ENCODE measurements at places on chromosomes 7 and 10. TPM values are rescaled to one million over a fixed set of nuclear protein-coding genes. Genes with fewer than 3 reads are reported as not detected.
A peak's percentile ranks its signal among the peaks of the same experiment; 100 is the strongest.

DNA sequence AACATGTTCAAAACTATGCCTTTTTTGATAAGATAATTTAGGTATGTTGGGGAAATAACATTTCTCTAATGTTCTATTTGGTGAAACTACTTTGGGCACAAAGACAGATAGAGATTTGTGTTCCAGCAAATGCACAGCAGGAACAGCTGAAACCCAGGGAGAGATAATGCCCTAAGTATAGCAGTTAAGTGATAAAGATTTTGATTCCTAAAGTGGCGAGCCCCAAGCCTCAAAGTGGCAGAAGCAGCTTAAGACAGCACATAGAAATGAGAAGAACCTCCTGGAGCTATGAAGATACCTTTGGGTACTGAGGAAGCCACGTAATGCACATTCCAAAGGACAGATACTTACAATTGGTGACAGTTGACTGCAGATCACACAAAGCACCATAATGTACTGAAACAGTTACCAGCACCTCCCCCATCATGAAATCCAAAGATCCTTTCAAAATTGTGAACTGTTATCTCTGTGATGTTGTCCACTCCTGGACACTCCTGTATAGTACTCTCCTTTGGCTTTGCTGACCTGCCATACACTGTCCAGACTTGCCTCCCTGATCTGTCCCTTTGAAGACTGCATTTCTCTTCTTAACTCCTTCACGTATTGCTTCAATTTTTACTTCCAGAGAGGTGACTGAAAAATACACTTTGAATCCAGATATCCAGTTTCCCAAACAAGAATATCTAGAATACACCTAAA lies 62.9 kb downstream of the CHRM2 start:
- no peak for DNase-seq

INSYN2A gene
- not detected for total RNA-seq

TAS2R5 gene
- 1.2 TPM for total RNA-seq

DNA sequence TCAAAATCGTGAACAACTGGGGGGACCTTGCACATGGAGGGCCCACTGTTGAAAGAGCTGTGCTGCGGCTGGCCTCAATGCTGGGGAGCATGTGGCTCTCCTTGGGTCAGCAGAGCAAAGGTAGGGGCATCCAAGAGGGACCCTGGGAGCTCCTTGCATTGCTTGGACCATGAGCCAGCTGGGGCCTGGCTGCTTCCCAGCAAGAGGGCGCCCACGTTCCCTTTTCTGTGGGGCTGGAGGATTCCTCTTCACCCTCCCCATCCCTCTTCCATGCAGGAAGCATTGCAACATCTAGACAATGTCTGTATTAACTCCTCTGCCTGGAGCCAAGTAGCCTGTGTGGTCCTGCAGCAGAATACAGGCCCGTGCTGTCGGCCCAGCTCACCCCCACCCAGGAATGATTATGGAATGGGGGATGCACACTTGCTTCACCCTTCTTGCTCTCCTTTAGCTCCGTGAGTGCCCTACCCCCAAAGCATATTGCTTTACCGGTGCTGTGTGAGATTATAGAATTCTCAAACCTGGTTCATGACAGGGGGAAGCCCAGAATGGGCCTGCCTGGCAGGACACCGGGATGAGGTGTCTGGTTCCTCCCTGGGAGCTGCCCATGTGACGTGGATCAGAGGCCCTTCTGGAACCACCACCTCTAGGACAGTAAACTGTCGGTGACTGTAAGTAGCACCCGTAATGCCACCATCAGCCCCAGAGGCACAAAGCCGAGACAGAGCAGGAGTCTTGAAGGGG lies 61.9 kb downstream of the SYPL1 start:
- peak; percentile 49 for DNase-seq

SCIN gene
- total RNA-seq: 10.6 TPM

- DNase-seq: no peak
These were observed 7.5 kb downstream of the ASB4 start for GRCh38 chr7:95493247-95493646.

DNA sequence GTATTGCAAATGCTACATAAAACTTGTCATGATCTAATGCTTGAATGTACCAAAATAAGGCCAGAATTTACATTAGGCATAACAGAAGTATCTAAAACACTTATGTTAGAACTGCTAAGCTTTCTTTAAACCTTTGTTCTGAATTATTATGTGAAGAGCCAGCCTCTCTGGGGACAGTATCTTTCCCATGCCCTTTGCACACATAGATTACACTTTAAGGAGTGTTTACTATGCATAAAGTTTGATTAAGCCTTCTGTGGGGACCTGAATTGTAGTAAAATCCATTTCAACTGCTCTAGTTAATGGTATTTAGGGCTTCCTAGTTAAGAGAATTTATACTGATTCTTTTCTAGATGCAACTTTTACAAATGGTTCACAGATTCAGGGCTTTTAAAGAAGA lies 444.7 kb downstream of the IPMK start:
- no peak for DNase-seq

IFRD1 gene
- 45.8 TPM for total RNA-seq

PAPSS2 gene
- total RNA-seq: 96.4 TPM

DNA sequence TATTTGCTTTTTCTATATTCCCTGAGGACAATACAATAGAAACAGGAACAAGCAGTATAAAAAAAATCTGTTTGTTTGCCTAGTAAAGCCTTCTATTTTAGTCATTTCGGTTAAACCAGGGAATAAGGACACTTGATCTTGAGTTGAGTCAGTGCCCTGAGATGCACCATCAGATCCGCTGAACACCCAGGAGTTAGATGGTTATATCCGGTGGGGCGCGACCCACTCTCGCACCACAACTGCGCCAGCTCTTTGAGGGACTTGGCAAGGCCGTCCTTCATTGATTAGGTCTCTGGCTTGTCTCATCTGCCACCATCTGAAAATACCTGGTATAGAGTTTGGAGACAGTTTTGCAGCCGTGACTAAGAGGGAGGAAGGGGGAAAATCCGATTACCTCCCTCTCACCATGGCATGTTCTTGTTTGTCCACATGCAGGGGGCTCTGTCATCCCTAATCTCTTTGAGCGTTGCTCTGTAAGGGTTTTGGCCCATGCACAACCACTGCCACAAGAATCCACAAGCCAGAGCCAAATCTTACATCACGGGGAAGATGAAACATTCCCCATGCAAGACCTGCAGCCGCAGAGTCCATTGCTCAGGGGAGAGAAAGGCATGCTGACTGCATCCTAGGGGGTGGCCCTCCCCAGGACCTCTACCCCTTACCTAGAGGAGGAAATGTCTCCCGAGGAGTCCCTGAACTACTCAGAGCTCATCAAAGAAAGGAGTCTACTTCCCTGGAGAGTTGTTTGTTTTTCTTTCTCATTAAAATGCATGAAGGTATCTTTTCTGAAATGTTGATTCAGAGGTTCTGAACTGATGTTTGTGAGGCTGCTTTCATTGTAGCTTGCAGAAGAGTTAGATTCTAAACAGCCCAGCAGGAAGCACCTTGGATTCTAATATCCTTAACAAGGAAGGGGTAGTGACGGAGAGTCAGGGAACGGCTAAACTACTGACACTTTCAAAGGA lies 101.6 kb upstream of the FAM171A1 start:
- DNase-seq: peak; percentile 12

DNA sequence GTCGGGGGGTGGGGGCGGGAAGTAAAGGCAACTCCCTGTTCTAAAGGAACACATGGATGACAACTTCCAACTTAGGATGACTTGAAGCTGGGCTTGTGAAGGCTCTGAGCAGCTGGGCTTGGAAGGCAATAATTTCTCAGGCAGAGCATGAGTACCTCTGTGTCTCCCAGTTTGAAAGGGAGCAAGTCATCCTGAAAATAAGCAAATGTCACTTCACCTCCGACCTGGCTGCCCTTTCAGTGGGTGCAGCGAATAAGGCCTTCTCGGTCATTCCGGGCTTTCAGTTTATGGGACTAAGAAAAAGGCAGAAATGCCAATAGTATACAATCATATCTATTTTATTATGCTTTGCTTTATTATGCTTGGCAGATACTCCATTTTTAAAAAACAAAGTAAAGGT lies 15.3 kb upstream of the ADAMTS14 start:
- no peak for DNase-seq

- DNase-seq: no peak
These were observed 35.3 kb upstream of the SEMA3C start for GRCh38 chr7:80954191-80954590.

FGFR2 gene
- 135 TPM for total RNA-seq

DNA sequence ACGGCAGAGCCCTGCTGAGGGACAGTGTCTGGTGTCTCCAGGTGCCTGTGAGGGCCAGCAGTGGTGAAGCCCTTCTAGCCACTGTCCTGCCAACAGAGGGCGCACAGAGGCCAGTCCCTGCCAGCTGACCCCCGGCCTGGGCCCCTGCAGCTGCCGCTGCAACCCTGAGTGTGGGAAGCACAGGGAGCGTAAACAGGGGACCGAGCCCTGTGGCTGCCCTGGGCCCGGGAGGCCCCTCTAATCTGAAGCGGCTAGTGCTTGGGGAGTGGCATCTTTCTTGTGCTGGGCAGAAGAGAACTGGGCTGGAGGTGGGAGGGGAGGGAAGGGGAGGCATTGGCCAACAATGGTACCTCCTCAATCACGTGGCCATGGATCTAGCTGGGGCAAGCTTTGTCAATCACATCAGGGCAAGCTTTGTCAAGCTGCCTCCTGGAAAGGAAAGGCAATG lies 34.6 kb downstream of the TRIM8 start:
- peak; percentile 55 for DNase-seq

GRCh38 chr10:131224106-131224505 lies 87.4 kb downstream of the TCERG1L start:
- no peak for DNase-seq

DNA sequence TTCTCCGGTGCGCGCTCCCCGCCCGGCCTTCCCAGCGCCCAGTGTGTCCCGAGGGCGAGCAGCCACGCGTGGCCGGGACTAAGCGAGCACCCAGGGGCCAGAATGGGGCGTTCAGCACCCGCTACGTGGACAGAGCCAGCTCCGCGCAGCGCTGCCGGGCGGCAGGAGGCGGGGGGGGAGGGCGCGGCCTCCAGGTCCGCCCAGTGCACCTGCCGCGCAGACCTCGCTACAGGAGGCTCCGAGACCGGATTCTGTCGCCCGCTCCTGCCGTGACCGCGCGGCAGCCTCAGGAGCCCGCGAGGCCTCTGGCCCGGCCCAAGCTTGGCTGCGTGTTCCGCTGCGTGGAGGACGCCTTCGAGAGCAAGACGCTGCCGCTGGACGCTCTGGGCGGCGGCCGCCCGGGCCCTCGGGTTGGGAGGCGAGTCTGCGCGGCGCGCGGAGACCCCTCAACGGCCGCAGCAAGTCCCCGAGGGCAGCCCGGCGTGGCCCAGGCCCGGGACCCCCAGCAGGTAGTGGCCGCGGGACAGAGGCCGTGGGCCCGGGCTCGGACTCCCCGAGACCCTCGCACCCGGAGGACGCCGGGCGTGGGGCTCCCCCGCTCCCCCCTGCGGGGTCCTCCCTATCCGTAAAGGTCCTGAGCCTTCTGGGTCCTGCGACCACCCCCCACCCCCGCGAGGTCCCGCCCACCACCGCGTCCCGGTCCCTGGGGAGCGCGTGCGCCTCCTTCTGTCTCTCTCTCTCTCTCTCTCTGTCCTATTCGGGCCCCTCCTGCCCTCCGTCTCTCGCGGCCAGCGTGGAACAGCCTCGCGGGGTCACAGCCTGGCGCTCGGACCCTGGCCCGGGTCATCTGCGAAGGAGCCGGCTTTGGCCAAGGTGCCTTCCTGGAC lies 904 bp upstream of the DPYSL4 start:
- DNase-seq: peak; percentile 53

SPDYE18 gene
- 0.72 TPM for total RNA-seq

RBP3 gene
- not detected for total RNA-seq

- no peak for DNase-seq
These were observed 24.1 kb downstream of the OR6B1 start for GRCh38 chr7:144024213-144024612.

MMP21 gene
- 0.17 TPM for total RNA-seq

- no peak for DNase-seq
These were observed 306.1 kb downstream of the DGKB start for GRCh38 chr7:14596421-14596820.

DNA sequence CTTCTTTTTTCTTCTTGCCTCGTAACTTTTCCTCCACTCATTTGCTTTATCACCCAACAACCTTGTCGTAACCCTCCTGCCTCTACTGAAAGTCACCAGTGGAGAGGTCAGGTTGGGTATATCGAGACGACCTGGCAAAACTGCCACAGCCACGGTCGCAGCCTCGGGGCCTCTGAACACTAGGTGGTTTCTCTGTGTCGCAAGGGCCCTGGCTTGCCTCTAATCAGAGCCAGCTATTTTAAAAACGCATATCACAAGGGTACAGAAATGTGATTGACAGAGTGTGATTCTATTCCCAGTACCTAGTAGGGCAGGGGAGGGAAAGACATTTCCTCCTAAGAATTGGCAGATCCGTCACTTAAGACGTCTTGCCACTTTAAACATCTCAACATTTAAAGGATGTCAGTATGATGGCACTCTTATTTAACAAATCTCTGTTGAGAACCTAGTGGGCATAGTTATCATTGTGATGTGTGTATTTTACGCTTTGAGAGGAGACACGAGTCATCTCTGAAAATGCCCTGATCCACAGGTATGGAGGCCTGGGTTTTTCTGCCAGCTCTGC lies 197.5 kb downstream of the ARHGAP21 start:
- DNase-seq: no peak

- no peak for DNase-seq
These were observed 5.9 kb upstream of the GARIN1A start for GRCh38 chr7:128666200-128666599.

DNA sequence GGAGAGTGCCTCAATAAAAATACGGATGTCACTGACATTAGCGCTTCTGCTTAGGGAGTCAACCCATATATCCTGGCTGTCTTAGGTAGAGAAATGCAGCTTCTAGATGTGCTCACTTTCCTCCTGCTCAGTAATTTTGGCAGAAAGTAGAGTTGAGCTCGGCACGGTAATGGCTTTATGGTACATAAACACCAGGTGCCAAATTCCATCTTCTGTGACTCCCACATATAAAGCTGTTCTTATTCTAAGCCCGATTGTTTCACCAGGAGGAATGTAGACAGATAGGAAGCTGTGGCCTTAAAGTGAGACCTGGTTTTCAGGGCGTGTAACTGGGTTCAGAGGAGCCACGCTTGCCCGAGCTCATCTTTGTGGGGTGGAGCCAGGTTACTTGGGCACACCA lies 143.7 kb downstream of the CREB5 start:
- no peak for DNase-seq

DNA sequence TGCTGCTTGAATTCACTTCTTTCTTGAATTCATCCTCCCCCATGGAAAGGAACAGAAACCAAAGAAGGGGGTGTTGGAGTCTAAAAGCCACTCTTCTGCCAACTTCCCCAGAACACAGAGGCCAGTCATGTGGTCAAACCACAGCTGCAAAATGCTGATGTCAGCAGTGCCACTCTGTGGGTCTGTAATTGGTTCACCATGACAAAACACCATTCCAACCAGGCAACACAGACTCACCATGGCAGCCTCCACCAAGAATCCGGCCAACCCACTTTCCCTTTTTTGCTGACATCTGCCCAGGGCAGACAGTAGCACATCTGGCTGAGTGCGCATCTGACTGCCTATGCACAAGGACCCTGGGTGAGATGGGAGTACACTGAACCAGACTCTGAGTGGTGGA lies 16.8 kb downstream of the OSBPL3 start:
- DNase-seq: peak; percentile 60

- no peak for DNase-seq
These were observed 268.1 kb downstream of the HPSE2 start for GRCh38 chr10:98967601-98968000.

Measured in mucosa of gallbladder (tissue), 1 donor.